ENCODE measurements at places on chromosomes 1 and 21.
A peak's percentile ranks its signal among the peaks of the same experiment; 100 is the strongest.

- no peak for DNase-seq
Measured at GRCh38 chr1:208202333-208202995, 41.7 kb downstream of the PLXNA2 start.

- no peak for DNase-seq
Measured at GRCh38 chr1:162922201-162922600, 61.2 kb upstream of the CCDC190 start.

- DNase-seq: no peak
Measured at GRCh38 chr1:99979091-99979490, 9.3 kb downstream of the SLC35A3 start.

DNA sequence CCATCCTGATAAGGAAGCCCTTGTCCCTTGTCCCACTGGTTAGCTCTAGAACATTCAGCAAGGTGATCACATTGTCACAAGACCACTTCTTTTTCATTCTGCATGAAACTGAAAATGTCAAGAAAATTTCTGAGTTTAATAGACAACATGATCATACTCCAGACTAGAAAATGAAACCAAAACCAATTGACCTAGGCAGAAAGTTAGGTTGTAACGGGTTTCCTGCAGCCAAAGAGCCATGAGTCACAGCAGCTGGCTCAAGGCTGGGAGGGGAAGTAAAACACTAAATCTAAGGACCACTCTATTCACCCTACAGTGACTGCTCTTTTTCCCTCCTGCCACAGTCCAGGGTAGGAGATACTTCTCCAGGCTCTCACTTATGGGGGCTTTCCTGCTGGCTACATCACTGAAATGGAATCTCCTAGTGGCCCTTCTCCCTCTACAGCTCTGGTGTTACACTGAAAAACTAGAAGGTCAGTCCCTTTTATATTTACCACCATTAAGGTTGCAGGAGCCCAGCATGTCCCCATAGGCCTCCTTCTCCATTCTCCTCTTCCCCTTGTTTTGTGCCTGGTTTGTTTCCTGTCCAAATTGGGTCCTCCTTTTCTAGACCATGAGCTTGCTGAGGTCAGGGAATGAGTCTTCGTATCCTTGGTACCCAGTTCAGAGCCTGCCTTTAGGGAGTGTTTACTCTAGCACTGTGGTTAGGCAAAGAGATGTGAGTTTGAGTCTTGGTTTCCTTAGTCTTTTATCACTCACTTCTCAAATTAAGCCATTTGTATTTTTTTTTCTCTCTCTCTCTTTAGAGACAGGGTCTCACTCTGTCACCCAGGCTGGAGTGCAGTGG, 236.5 kb upstream of the JUN start:
- peak; percentile 72 for DNase-seq

DNA sequence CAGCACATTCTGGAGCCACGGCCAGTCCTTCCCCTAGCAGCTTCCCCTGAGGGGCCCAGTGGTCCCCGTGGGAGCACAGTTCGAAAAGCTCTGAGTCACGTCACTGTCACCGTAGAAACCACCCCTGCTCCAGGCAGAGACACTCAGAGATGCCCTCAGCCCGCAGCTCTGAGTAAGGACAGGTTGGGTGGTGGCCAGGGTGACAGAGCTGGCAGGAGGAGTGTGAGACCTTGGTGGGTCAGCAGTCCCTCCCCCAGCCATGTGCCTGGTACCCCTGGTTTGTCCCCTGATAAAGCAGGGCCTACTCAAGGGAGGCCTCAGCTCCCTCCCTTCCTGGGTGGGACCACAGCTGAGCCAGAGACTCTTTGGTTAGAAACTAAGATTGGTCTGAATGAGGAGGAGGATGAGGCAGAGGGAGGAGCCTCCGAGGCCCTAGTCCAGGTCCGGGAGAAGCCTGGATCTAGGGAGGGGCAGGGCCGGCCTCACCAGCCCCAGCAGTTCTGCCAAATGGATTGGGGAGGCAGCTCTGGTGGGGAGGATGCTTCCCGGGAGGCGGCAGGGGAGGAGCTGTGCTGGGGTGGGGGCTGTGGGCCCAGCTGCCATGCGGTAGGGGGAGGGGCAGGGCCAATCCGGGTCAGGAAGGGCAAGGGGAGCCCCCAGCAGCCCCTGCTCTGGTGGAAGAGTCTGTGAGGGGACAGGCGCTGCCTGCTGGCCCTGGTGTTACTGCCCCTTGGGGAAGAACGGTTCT, 55.2 kb downstream of the SLC9A1 start:
- DNase-seq: peak; percentile 91

DNA sequence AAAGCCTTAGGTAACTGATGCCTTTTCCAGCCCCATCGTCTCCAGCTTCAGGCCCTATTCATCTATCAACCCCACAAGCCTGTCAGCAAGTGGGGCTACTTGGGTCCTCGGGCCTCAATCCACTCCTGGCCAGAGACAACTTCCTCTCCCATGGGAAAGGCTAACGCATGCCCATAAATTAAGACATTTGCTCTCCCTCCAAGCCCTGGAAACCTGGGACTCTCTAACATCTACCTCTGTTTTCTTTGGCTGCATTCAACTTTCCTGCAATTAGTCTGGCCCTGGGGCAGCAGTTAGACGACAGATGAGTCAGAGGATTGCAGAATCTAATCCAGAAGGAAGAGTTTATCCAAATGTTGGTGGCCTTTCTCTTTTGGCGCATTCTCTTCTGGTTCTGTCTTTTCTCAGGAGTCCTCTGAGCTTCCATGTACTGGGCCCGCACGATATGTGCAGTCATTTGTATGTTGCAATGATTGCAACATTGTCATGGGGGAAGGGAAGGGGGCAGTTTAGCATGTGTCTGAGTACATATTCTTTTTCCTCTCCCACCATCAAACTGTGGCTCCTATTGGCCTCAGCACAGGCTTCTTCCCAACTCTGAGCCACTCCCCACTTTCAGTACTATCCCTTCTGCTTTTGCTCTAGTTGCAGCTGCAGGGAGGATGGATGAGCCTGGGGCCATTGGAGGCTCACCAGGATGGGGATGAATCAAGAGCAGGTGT, 54.4 kb downstream of the NAV1 start:
- peak; percentile 88 for DNase-seq

GRCh38 chr1:241020851-241021697, 335.9 kb downstream of the RGS7 start:
- DNase-seq: no peak

GRCh38 chr1:231446138-231446537, 24.1 kb upstream of the EGLN1 start:
- DNase-seq: no peak

GRCh38 chr1:9882296-9882944, 27.6 kb downstream of the CTNNBIP1 start:
- DNase-seq: no peak

- no peak for DNase-seq
Measured at GRCh38 chr1:193368302-193368701, 181.9 kb upstream of the B3GALT2 start.

- no peak for DNase-seq
Measured at GRCh38 chr21:16571594-16571993, 841.8 kb downstream of the USP25 start.

- no peak for DNase-seq
Measured at GRCh38 chr1:24906760-24907490, 23.2 kb downstream of the RUNX3 start.

- no peak for DNase-seq
Measured at GRCh38 chr21:34031835-34032370, 41.5 kb upstream of the MRPS6 start.

DNA sequence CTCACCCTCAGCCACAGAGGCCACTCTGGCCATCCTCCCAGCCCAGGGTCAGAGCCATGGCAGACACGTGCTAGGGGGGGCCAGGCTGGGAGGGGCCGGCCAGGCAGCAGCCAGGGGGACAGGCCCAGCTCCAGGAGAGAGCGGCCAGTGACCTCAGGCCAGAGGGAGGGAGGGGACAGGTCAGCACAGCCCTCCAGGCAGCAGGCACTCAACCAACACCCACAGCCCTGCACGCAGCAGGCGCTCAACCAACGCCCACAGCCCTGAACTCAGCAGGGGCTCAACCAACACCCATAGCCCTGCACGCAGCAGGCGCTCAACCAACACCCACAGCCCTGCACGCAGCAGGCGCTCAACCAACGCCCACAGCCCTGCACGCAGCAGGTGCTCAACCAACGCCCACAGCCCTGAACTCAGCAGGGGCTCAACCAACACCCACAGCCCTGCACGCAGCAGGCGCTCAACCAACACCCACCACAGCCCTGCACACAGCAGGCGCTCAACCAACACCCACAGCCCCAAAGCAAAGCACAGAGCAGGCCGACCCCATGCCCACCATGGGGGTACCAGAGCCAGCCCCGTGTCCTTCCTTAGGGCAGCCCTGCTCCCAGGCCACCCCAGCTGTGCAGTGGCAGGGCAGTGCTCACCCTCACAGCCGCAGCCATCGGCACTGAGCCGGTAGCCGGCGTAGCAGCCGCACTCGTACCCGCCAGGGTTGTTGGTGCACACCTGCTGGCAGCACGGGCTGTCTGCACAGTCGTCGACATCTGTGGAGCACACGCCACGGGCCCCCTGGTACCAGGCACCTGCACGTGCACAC, 55.9 kb downstream of the ARHGEF16 start:
- no peak for DNase-seq

DNA sequence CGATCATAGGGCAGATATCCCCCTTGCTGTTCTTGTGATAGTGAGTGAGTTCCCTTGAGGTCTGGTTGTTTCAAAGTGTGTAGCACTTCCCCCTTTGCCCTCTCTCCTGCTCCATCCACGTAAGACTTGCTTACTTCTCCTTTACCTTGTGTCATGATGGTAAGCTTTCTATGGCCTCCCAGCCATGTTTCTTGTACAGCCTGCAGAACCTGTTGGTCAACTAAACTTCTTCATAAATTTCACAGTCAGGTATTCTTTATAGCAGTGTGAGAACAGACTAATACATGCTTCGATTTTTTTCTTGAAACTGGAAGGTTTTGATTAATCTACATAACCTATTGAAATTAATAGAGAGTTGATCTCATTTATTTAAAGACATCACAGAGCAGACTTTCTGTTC, 302.5 kb upstream of the PBX1 start:
- DNase-seq: no peak

DNA sequence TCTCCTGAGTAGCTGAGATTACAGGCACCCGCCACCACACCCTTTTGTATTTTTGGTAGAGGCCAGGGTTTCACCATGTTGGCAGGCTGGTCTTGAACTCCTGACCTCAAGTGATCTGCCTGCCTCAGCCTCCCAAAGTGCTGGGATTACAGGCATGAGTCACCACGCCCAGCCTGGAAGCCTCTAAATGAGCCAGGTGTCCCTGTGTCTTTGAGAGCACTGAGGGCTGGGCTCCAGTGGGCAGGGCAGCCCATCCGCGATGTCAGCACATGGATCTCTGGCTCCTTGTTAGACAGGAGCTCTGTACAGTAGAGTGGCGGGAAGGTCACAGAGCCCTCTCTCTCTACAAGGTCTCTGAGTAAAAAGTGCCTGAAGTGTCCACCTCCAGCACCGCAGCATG, 124.3 kb downstream of the PGBD5 start:
- DNase-seq: no peak

DNA sequence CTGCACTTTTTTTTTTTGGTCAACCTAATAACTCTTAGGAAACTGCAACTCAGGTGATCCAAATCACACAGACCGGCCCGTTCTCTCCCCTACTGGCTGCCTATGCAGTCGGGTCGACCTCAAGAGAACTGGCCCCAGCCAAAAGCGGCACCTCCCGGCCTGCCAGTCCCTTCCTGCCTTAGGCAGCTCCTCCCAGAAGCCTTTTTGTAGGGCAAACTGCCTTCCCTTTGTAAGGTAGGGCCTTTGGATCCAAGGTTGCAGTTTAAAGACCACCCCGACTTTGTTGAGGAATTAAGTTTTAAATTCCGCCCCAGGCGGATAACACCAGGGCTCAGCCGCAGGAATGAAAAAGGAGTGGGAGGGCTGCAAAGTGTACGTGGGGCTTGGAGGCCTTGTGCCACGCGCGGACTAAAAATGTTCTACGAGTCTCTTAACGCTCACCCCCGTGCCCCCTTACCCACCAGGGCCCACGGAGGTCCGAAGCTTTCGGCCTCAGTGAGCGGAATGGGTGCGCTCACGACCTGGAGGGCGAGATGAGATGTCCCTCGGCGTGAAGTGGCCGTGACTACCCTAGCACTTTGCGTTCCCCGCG, 642 bp upstream of the ST3GAL3 start:
- peak; percentile 43 for DNase-seq

- peak; percentile 29 for DNase-seq
Measured at GRCh38 chr1:20731057-20731991, 1.2 kb downstream of the SH2D5 start.

GRCh38 chr1:42927920-42928505, 30.7 kb downstream of the SLC2A1 start:
- DNase-seq: no peak

DNA sequence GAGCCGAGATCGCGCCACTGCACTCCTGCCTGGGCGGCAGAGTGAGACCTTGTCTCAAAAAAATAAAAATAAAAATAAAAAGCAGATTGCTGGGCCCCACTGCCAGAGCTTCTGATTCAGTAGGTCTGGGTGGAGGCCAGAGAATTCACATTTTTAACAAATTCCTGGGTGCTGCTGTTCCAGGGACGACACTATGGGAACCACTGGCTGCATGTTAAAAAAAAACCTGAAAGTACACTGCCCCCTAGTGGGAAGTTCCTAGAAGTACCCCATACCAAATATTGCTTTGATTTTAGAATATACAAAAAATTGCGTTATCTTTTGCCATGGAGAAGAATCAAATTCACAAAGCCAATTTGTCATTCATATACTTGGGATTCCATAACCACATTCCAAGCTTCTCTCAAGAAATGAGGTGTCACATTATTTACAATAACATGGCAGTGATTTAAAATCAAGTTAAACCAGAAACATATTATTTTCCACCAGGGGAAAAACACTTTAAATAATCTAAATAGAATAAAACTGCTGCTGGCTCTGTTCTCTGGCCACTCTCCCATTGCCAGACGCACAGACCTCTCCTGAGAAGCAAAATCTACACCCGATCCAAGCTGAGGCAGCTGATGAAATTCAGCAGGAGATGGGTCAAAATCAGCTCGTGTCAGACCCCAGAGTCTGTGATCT, 27.4 kb downstream of the SYF2 start:
- peak; percentile 82 for DNase-seq

GRCh38 chr1:218863987-218864386, 309.7 kb upstream of the LYPLAL1 start:
- DNase-seq: no peak

GRCh38 chr1:105636052-105636451, 1420.4 kb upstream of the PRMT6 start:
- no peak for DNase-seq

DNA sequence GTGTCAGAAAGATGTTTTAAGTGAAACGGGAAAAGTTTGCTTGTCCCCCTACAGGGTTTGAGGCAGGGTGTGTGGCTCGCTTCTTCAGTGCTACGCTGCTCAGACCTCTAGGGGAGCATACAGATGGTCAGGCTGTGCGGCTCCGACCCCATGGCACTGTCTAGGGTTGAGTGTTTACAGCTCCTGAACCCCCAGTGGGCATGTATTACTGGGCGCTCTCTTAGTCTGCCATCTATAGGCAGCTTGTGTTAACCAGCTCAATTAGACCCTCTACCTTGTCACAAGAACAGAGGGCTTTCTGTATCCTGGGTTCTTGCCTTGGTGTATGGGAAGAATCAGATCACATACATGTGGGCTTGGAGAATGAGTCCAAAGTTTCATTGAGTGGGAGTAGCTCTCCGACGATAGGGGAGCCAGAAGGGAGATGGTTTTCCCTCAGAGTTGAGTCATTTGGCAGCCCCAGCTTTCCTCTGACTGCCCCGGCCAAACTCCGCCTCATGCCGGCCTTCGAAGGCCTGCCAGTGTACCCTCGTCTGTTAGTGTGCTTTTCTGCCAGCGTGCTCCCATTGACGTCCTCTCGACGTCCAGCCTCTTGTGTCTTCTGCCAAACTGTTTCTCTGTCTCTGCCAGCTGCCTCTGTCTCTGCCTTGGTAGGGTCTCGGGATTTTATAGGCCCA, 38.6 kb upstream of the ADGRL4 start:
- DNase-seq: no peak
